CD4-positive, alpha-beta T cell (primary cell): ENCODE measurements at places on chromosomes 13 and 19.
A peak's percentile ranks its signal among the peaks of the same experiment; 100 is the strongest.

GRCh38 chr19:44943801-44944249 lies 1.8 kb downstream of the APOC4 start:
- DNase-seq: no peak

- no peak for DNase-seq
These were observed 12.6 kb downstream of the CD37 start for GRCh38 chr19:49347835-49348234.

- no peak for DNase-seq
These were observed 119.0 kb upstream of the OBI1 start for GRCh38 chr13:78777976-78778375.

DNA sequence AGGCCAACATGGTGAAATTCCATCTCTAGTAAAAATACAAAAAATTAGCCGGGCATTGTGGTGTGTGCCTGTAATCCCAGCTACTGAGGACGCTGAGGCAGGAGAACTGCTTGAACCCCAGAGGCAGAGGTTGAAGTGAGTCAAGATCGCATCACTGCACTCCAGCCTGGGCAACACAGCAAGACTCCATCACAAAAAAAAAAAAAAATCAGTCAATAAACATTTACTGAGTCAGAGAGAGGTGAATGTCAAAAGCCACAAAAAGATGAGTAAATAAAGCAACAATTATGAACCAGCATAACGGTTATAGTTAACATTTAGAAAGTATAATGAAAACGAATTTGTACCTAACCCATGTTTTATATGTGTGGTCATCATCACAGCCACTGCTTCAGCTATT lies 23.1 kb downstream of the PSPC1 start:
- DNase-seq: no peak

- DNase-seq: no peak
These were observed 61.6 kb upstream of the SERTM1 start for GRCh38 chr13:36612230-36612629.

- no peak for DNase-seq
These were observed 22.2 kb downstream of the PPP2R1A start for GRCh38 chr19:52211926-52212571.

DNA sequence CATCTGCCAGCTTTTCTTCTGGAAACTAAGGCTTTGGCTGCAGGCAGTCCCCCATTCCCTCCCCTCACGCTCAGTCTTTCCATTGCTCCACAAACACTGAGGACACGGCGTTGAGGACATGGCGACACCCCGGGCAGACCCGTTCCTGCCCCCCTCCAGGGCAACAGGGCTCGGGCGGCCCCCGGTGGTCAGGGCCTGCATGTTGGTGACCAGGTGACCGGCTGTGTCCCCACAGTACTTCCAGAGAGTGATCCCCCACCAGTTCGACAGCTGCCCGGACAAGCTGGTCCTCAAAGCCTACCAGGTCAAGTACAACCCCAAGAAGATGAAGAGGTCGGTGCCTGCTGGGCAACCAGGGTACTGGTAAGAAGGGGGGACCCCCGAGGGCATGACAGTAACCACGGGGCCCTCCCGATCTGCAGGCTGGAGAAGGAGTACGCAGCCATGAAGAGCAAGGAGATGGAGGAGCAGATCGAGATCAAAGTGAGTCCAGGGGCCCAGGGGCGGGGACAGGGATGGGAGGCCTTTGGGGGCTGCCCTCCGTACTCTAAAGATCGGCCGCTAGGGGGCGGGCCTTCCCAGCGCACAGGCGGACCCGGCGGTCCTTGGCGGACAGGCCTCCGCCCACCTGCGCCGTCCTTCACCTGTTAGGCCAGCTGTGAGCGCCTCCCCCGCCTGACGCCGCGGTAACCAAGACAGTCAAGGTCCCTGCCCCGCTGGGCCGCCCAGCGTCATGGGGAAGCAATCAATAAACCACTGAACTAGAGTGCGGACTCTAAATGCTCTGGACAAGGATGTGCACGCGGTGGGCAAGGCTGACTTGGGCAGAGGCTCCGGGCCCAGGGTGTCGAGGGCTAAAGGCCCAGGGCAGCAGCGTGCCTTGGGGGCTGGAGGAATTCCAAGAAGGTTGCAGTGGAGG lies 21.1 kb downstream of the PRR36 start:
- peak; percentile 80 for DNase-seq

GRCh38 chr13:113636266-113636963 lies 21.6 kb downstream of the ATP4B start:
- no peak for DNase-seq

- peak; percentile 27 for DNase-seq
These were observed 30.3 kb downstream of the AP1M1 start for GRCh38 chr19:16227837-16228636.

DNA sequence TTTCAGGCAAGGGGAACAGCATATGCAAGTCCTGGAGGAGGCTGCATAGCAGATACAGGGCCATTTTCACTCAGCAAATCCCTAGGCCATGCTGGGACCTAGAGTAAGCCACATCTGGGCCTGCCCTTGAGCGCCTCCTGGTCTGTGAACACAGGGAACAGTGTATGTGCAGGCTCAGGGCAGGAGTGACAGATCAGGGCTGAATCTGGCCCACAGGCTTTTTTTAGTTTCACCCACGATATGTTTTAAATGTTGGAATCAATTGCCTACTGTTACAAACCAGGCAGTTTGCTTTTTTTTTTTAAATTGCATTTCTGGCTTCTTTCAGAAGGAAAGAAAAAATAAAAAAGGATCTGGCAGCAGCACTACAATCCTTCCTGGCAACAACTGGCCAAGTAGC lies 1.5 kb upstream of the TMEM145 start:
- no peak for DNase-seq

GRCh38 chr19:7442423-7442822 lies 46.4 kb downstream of the PEX11G start:
- no peak for DNase-seq

DNA sequence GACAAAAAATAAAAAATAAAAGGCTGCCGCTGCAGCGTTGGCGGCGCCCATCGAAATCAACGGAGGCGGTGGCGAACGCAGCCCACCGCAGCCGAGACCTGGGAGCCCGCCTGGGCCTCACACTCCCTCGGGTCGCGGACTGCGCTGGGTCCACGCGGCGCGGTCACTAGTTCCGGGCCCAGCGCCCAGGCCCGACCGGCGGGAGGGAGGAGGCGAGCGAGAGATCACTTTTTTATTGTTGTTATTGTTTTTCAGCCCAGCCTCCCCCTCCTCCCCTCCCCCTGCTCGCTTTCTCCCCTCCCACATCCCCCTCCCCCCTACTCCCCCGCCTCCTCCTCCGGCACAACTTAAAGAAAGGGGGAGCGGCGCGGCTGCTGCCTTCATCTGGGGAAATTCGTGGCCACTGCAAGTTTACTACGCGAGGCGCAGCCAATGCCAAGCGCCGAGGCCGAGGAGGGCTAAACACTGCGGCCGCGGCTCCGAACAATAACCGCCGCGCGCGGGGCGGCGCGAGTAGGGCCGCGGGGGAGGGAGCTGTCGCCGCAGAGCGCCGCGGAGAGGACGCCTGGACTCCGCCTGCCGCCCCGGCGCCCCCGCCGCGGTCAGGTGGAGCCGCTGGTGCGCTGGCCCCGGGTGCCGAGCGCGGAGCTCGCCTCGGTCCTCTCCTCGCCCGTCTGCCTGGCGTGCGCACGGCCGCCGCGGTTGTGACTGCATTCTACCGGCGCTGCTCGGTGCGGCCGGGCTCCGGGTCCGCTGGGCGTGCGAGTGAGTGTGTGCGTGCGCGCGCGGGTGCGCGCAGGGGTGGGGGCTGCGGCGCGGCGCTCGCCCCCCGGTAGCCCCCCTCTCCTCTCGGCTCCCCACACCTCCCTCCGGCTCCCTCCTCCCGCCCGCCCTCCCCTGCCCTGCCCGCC lies 505 bp upstream of the ZIC2 start:
- DNase-seq: no peak

- no peak for DNase-seq
These were observed 63.5 kb downstream of the SIAH3 start for GRCh38 chr13:45788011-45788410.

DNA sequence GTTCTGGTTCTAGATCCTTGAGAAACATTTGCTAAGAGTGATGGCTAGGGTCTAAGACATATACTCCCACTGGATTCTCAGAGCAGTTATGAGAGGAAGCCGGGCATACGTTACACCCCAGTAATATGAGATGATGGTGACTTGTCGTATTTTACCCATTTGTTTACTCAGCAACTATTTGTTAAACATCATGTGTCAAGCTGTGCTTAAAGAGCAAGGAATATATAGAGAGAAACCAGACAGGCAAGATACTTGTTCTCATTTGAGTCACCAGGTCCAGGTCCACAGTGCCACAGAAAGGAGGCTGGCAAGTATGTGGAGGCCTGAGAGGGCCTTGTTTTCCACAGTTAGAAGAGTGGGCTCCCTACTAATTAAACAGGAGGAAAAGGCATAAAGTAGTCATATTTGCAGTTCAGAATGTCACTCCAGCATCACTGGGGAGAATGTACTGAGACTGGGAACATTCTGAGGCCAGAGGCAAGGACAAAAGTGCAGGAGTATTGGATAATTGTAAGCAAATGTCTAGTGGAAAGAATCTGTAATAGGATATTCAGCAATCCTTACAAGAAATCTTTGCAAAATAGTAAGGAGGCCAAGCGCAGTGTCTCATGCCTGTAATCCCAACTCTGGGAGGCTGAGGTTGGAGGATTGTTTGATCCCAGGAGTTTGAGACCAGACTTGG lies 142.2 kb downstream of the IRS2 start:
- no peak for DNase-seq

DNA sequence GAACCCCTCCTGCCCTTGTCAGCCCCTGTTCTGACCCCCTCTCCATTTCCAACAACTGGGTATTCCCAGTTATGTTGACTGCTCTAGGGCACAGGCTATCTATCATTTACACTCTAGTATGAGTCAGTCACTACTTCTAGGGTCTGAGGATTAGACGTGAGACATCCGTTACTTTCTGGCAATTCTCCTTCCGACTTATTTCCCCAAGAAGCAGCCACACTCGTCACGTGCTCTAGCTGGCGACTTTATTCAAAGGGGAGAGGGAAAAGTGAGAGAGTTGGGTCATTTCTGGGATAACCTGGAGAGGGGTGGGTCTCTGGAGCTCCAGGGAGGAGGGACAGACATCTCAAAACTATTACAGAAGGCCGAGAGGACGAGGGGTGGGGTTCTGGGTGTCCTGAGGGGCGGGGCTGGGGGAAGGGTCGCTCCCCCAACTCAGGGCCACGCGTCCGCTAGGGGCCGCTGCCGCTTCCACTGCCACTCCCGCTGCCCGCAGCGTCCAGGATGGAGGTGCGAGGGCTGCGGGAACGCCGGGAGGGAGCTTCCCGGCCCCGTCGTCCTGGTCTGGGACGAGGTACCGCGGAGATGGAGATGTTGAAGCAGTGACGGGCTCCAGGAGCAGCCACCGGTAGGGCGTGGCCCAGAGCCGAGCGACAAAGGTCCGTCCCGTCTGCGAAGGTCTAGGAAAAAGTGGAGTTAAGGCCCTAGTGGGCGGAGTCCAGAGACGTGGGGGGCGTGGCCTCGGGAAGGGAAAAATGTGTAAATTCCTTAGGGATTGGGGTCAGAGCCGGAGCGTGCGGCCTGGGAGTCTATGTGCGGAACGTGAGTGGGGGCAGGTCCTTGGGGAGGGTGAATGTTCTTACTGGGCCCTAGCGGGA lies 8.9 kb downstream of the RTBDN start:
- DNase-seq: peak; percentile 41

- peak; percentile 79 for DNase-seq
These were observed 957 bp upstream of the CCDC194 start for GRCh38 chr19:17394891-17395415.

- DNase-seq: no peak
These were observed 564 bp downstream of the HS6ST3 start for GRCh38 chr13:96090240-96091101.

GRCh38 chr13:24683838-24684599 lies 3.8 kb downstream of the ATP12A start:
- peak; percentile 81 for DNase-seq

GRCh38 chr19:15062036-15062435 lies 12.8 kb downstream of the CASP14 start:
- DNase-seq: no peak

- no peak for DNase-seq
These were observed 1.4 kb downstream of the FFAR2 start for GRCh38 chr19:35449359-35450043.

- peak; percentile 50 for DNase-seq
These were observed 1.2 kb downstream of the KL start for GRCh38 chr13:33017323-33017929.

GRCh38 chr19:17026706-17027534 lies at the start of gene CPAMD8:
TSS of gene CPAMD8 (minus strand) at chr19:17026810. CDS start at chr19:17026642, 168 bp downstream.
- DNase-seq: no peak

GRCh38 chr19:50489461-50490011 lies 12.9 kb upstream of the GARIN5A start:
- DNase-seq: no peak

GRCh38 chr13:21344662-21345176 lies 114.4 kb downstream of the ZDHHC20 start:
- peak; percentile 68 for DNase-seq

GRCh38 chr13:58165617-58166016 lies 534.1 kb downstream of the PCDH17 start:
- no peak for DNase-seq

DNA sequence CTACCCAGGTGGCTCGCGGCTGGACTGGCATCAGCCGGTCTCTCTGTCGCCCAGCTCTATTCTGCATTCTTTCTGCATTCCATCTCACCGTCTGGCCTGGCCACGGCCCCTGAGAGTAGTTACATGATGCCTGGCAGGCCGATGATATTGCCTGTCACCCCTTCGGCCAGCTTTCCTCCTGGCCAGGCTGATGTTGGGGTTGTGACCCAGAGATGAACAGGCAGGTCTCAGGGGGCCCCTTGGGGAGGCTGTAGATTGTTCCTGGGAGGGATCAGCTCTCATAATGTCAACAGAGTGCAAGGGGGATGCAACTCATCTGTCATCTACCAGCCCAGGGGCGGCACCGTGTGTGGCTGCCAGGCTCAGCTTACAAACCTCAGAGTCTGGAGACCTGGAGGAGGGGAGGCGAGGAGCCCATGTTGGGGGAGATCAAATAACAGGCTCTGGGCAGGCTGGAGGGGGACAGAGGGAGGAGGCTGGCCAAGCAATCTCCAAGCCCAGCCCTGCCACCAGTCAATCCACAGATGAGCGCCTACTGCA lies 13.6 kb upstream of the FBXO17 start:
- no peak for DNase-seq

GRCh38 chr13:91359631-91360030 lies 12.1 kb downstream of the MIR17HG start:
- no peak for DNase-seq

GRCh38 chr19:58338825-58339558 lies 12.2 kb downstream of the ZSCAN22 start:
- DNase-seq: no peak

DNA sequence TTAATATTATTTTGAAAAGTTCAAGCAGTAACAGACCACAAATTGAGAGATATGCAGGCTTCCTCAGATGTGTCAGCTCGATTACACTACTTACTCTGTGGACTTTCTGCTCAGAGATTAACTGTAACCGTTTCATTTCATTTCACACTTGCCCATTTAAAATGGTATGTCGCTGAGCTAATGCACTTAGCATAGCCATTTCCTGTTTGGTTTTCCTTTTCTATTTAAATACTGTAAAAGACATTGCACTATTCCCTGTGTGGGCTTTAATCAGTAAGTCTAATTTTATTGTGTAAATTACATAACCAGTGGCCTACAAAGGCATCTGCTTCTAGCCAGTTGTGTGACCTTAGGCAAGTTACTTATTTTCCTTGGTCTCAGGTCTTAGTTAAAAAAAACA lies 237.6 kb downstream of the LACC1 start:
- DNase-seq: no peak

GRCh38 chr19:47447470-47448359 lies 24.0 kb downstream of the SLC8A2 start:
- peak; percentile 78 for DNase-seq

GRCh38 chr19:10766049-10766623 lies 48.3 kb downstream of the DNM2 start:
- no peak for DNase-seq
